ENCODE measurements at places on chromosomes 4 and X.

DNA sequence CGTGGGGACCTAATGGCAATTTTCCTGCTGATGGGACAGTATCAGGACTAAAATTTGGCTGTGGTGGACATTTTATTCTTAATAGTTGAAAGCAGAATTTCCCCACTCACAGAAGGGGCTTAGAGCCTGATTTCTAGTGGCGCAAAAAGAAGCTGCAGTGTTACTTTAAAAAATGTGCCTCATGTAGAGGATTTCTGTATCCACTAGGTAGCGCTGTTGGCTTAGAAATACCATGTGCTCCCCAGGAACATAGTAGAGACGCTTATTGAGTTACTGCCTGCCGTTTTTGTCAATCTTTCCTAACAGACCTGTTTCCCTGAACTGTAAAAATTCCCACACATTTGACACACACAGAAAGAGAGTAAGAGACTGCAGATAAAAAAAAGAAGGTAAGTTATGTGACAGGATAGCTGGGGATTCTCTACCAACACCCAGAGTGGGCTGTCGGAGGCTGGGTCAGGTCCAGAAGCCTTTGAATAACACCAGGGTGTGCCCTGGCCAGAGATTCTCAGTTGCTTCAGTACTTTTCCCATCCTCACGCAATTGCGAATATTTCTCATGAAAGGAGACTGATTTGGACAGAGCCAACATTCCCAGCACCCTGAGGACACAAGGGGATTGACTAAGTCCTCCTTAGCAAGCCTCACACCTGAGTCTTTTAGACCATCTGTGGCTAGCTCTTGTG is 88.4 kb downstream of the ZXDA start:
- DNase-seq: no peak

DNA sequence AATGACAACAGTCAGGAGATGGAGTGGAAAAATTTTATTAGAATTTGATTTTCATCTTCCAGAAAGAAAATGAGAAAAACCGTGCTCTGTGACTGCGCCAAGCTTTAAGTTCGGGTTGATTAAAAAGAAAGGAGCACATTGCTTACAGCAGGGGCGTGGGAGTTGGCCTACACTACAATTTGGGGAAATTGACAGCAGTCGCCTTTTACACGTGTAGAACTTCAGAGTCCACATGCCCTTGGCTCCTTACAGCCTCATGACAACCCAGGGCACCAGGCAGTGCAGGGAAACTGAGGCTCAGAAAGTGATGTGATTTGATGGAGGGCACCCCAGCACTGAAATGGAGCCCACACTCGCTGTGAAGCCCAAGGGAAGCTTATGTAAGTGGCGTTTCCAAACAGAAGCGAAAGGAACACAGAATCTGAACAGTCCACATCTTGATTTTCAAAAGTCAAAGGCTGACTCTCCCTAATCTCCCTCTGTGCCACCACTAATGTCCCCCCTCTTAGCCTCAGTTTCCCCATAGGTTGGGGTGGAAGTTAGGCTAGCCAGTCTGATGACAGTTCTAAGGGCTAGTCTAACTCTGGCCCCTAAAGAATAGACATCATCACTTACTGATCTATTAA is 5.5 kb downstream of the PPP2R2C start:
- DNase-seq: no peak

- DNase-seq: no peak
Observed at GRCh38 chr4:155769090-155769489, 10.3 kb downstream of the GUCY1B1 start.

DNA sequence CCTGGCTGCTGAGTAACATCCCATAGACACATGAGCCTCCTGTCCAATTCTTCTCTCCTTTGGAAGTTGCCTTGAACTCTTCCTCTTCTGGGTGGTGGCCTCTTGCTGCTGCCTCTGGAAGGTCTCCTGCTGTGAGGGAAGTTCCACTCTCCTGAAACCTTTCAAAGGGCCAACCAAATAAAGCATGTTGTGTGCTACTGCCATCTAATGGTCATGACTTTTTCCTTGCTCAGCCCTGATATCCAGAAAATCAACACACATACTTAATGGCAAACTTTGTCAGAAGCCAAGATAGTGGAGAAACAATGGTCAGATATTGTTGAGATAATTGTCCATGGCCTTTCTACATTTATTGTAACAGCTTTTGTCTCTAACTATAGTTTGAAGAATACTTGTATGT is 19.1 kb upstream of the ZXDA start:
- DNase-seq: no peak

DNA sequence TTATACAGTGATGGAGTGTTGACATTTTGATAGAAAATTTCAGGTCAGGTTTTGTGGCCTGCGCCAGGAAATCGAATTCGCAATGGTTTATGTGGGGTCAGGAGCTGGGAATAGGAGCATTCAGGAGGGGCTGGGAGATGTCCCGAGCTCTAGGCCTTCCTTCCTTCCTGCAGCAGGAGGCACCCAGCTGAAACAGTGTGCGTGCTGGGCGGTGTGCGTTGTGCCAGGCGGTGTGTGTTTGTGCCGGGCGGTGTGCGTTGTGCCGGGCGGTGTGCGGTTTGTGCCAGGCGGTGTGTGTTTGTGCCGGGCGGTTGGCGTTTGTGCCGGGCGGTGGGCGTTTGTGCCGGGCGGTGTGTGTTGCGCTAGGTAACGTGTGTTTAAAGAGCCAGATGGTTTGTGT is 1.7 kb downstream of the UVSSA start:
- DNase-seq: no peak

GRCh38 chrX:9286234-9286633 is 178.6 kb upstream of the TBL1X start:
- no peak for DNase-seq

GRCh38 chr4:38985410-38986100 is 46.7 kb downstream of the TMEM156 start:
- no peak for DNase-seq

GRCh38 chr4:96833831-96834230 is 993.9 kb downstream of the PDHA2 start:
- DNase-seq: no peak

- DNase-seq: no peak
Observed at GRCh38 chr4:124318292-124318691, 394.2 kb downstream of the ANKRD50 start.

GRCh38 chr4:155639704-155640523 is 26.7 kb upstream of the GUCY1A1 start:
- DNase-seq: no peak

- no peak for DNase-seq
Observed at GRCh38 chrX:103783971-103784370, 7.3 kb downstream of the PLP1 start.

Data from stimulated activated CD4-positive, alpha-beta T cell treated with anti-CD3 and anti-CD28 coated beads, Interleukin-1b, Interleukin-23, amount 100 ng/mL, for 1 hour (primary cell).